ENCODE measurements at places on chromosomes 13 and 19. TPM values are rescaled to one million over a fixed set of nuclear protein-coding genes. Genes with fewer than 3 reads are reported as not detected.
A peak's percentile ranks its signal among the peaks of the same experiment; 100 is the strongest.

Gene TSHZ3
- 3.2 TPM for total RNA-seq

DNA sequence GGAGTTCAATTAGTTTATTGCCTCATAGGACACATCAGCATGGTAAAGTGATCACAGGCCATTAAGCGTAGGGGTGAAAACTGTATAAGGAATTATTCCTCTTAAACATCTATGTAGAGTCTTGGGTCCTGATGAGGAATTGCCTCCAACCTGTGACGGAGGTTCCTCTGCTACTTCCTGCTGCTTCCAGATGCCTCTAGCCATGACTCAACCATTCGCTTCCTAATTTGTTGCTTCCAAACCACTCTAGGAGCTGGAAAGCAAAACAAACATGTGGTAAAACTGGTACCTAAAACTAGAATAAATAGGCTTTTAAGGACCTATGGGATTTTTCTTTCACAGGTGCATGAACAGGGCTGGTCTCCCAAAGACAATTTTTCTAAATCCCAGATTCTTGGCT lies 253.8 kb downstream of the KLF12 start:
- no peak for DNase-seq
- no peaks in the 10 kb centered on the region for H3K27me3 ChIP-seq
- no peak overlapping the region for H3K27ac ChIP-seq
- no peaks in the 10 kb centered on the region for H3K4me1 ChIP-seq
- H3K36me3 ChIP-seq, result peaks cover 4% of the 10 kb centered on the region

Gene ZNF304
- total RNA-seq, result 13.5 TPM

- DNase-seq, result no peak
- H3K4me1 ChIP-seq, result peaks cover 3% of the 10 kb centered on the region
- peaks cover 17% of the 10 kb centered on the region for H3K36me3 ChIP-seq
Measured at GRCh38 chr19:49818649-49819370, 721 bp downstream of the MED25 start.

GRCh38 chr19:39052243-39052746 lies 19.9 kb upstream of the FBXO27 start:
- no peaks in the 10 kb centered on the region for H3K27me3 ChIP-seq
- no peaks in the 10 kb centered on the region for H3K36me3 ChIP-seq
- peak; percentile 87 for DNase-seq
- no peaks in the 10 kb centered on the region for H3K4me1 ChIP-seq

DNA sequence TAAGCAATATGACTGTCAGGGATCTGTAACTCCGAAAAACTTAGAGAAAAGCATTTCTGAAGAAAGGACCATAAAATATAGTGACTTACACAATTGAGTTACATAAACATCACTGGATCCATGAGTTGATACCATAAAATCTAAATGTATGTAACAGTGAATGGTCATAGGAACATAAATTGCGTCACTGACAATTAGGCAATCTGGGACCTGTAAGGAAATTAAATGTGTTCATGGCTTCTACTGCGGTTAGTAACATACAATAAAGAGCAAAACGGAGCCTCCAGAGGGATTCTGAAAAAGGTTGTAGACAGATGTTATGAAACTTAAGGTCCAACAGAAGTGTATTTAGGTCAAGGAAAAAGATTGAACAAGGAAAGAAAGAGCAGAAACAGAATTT lies 27.1 kb downstream of the POU4F1 start:
- no peak for DNase-seq
- H3K36me3 ChIP-seq, result no peaks in the 10 kb centered on the region
- H3K27me3 ChIP-seq, result no peaks in the 10 kb centered on the region

Gene FXYD7
- total RNA-seq, result 9.0 TPM

GRCh38 chr19:57712222-57712621 lies 3.2 kb upstream of the ZNF154 start:
- H3K27me3 ChIP-seq, result no peaks in the 10 kb centered on the region
- no peak for DNase-seq
- H3K4me3 ChIP-seq, result no peak overlapping the region
- no peaks in the 10 kb centered on the region for H3K4me1 ChIP-seq
- H3K36me3 ChIP-seq, result peaks cover 14% of the 10 kb centered on the region

- no peaks in the 10 kb centered on the region for H3K4me1 ChIP-seq
- no peak for DNase-seq
- H3K4me3 ChIP-seq, result no peak overlapping the region
- no peaks in the 10 kb centered on the region for H3K27me3 ChIP-seq
Measured at GRCh38 chr19:40309666-40310065, 24.5 kb upstream of the AKT2 start.

- H3K27me3 ChIP-seq, result no peaks in the 10 kb centered on the region
- H3K4me1 ChIP-seq, result no peaks in the 10 kb centered on the region
- DNase-seq, result no peak
- H3K36me3 ChIP-seq, result no peaks in the 10 kb centered on the region
Measured at GRCh38 chr13:109840201-109840892, 54.0 kb upstream of the IRS2 start.

- no peak for DNase-seq
- H3K27ac ChIP-seq, result no peak overlapping the region
- H3K36me3 ChIP-seq, result peaks cover 75% of the 10 kb centered on the region
- no peak overlapping the region for H3K4me3 ChIP-seq
- H3K4me1 ChIP-seq, result peaks cover 10% of the 10 kb centered on the region
Measured at GRCh38 chr19:49685845-49686332, 3.5 kb upstream of the ADM5 start.

Gene CLDN10
- 20.7 TPM for total RNA-seq

GRCh38 chr13:107865643-107866031 lies 349.7 kb downstream of the LIG4 start:
- H3K36me3 ChIP-seq, result peaks cover 2% of the 10 kb centered on the region
- DNase-seq, result no peak
- no peaks in the 10 kb centered on the region for H3K4me1 ChIP-seq
- H3K27ac ChIP-seq, result no peak overlapping the region

Gene ZNF730
- 21.4 TPM for total RNA-seq

- no peak overlapping the region for H3K4me3 ChIP-seq
- no peaks in the 10 kb centered on the region for H3K4me1 ChIP-seq
- no peaks in the 10 kb centered on the region for H3K36me3 ChIP-seq
- DNase-seq, result peak; percentile 62
- no peak overlapping the region for H3K27ac ChIP-seq
- no peaks in the 10 kb centered on the region for H3K27me3 ChIP-seq
Measured at GRCh38 chr13:65133094-65133493, 2097.0 kb downstream of the PCDH9 start.

DNA sequence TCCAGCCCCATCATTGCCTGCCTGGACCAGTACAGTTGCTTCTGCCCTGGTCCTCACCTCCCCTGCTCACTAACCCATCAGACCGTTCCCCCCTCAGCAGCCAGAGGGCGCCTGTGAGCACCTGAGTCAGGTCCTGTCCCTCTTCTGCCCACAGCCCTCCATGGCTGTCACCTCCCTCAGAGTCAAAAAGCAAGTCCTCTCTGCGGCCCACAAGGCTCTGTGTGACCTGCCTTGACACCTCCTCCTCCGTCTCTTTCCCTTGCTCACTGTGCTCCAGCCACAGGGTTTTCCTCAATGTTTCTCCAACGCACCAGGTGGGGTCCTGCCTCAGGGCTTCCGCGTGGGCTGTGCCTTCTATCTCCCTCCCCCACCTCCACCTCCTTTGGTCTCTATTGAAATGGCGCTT lies 29.4 kb upstream of the PTPRS start:
- no peak overlapping the region for H3K27ac ChIP-seq
- H3K27me3 ChIP-seq, result no peaks in the 10 kb centered on the region
- H3K4me1 ChIP-seq, result no peaks in the 10 kb centered on the region
- peak; percentile 87 for DNase-seq

DNA sequence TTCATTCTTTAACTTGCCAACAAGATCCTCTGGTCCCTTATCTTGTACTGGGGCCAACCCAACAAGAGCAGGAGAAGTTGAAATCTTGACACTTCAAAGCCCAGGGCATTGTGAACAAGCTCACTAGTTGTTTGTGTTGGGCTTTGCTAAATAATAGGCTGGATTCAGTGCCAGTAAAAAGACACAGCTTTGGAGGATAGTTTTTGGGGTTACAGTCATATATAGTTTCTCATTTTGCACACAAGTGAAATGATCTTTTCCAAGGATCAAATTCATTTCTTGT lies 30.3 kb upstream of the LRCH1 start:
- H3K36me3 ChIP-seq, result peaks cover 3% of the 10 kb centered on the region
- no peak for DNase-seq
- no peak overlapping the region for H3K4me3 ChIP-seq

DNA sequence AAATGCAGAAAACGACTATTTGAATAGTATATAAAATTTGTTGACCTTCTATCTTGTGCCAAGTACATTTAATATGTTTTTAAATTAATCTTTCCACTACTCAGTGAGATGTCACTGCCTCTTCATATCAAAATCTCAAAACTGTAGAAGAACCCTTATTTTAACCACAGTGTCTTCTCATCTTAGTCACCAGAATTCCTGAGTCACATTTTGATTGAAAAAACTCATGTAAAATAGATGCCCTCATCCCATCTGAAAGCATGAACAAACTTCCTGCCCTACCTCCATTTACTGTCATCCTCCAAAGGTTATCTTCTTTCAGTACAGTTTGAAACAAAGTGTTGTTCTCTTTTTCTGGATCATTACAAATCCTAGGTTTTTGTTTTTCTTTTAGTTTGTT lies 1215.4 kb downstream of the PCDH9 start:
- H3K27me3 ChIP-seq, result no peaks in the 10 kb centered on the region
- no peak for DNase-seq
- H3K27ac ChIP-seq, result no peak overlapping the region
- no peaks in the 10 kb centered on the region for H3K36me3 ChIP-seq
- H3K4me1 ChIP-seq, result no peaks in the 10 kb centered on the region

All from H9 (cell line).